ENCODE measurements at places on chromosomes 12 and 14. TPM values are rescaled to one million over a fixed set of nuclear protein-coding genes. Genes with fewer than 3 reads are reported as not detected.

CCDC60 gene
- polyA plus RNA-seq = 28.6 TPM

PLEK2 gene
- 0.59 TPM for polyA plus RNA-seq

IRF9 gene
- polyA plus RNA-seq = 35.4 TPM

MYF6 gene
- not detected for polyA plus RNA-seq

DNA sequence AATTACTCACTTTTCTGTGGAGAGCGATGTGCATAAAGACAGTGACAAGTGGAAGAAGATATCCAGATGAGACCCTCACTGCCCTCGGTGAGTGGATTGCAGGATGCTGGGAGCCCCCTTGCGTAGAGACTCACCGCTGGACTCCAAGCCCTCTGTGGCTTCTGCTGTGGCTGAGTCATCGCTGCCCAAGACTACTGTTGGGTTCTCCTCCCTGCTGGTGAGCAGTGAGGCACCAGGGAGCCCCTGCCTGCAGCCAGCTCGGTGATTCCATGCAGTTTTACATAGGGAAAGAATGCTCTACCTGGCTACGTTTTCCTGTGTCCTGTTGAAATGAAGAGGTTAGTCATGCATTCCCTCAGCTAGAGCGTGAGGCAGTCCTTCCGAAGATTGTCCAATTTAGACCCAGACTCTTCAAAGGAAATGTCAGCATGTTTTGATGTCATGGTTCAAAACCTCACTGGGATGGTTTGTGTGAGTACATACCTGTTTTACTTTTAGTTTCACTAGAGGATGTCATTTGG is 28.2 kb downstream of the TRAF3 start:
- no peak for DNase-seq

GRCh38 chr12:86727160-86727559 is 471.0 kb upstream of the MGAT4C start:
- no peak for DNase-seq

GRCh38 chr14:68369281-68370056 is 423.4 kb downstream of the ZFP36L1 start:
- DNase-seq = no peak

DNA sequence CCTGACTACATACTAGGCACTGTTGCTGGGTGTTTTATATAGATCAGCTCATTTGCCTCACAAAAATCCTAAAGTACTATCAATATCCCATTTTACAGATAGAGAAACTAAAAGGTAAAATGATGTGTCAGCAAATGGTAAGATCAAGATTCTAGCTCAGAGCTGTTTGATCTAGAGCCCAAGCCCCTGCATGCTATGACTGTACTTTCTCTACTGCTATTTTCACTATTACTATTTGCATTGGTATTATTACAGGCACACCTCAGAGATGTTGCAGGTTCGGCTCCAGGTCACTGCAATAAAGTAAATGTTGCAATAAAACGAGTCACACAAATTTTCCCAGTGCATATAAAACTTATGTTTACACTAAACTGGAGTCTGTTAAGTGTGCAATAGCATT is 10.9 kb downstream of the ISCU start:
- DNase-seq = no peak

DNA sequence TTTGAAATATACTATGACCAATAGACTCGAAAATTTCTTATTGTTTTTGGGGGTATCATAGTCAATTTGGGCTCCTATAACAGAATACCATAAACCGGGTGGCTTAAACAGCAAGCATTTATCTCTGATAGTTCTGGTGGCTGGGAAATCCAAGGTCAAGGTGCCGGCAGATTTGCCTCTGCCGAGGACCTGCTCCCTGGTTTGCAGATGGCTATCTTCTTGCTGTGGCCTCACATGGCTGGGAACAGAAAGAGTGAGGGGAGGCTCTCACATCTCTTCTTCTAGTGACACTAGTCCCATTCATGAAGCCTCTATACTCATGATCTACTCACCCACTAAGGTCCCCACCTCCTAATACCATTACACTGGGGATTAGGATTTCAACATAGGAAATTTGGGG is 70.7 kb downstream of the BORCS5 start:
- no peak for DNase-seq

DNA sequence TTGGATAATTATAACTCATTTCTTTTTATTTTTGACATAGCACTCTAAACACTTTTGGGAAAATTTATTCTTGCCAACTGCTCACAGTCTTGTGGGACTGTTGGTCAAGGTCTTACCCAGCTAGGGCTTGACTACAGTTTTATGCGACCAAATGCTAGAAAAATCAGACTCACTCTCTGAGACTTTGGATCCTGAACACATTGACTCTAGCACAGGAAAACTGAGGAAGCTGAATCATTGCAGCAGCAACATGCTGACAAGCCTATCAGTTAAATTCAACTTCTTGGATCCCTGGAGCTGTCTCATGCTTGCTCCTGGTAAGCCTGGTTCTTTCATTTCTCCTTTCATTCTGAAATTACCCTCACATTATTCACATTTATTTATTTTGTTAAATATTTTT is 120.7 kb upstream of the TMTC2 start:
- DNase-seq = no peak

DNA sequence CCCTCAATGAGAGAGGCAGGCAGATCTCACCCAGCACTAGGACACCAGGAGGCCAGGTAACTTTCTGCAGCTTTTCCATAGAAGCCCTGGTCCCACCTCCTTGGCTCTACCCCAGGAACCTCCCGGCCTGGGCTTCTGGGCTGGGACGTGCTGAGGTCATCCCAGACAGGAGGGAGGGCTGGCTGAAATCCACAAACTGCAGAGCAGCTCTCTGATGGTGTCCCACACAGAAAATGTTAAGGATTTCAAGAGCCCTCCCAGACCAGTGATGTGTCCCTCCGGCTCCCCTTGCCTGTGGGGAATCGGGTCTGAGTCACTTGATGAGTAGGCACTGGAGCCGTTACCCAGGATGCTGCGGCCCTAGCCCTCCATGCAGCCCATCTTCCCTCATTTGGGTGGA is 124.1 kb downstream of the ESRRB start:
- peak; percentile 14 for DNase-seq

GRCh38 chr12:77001276-77001675 is 64.1 kb downstream of the E2F7 start:
- no peak for DNase-seq

- no peak for DNase-seq
Observed at GRCh38 chr12:90428881-90429280, 526.1 kb downstream of the CCER1 start.

DNA sequence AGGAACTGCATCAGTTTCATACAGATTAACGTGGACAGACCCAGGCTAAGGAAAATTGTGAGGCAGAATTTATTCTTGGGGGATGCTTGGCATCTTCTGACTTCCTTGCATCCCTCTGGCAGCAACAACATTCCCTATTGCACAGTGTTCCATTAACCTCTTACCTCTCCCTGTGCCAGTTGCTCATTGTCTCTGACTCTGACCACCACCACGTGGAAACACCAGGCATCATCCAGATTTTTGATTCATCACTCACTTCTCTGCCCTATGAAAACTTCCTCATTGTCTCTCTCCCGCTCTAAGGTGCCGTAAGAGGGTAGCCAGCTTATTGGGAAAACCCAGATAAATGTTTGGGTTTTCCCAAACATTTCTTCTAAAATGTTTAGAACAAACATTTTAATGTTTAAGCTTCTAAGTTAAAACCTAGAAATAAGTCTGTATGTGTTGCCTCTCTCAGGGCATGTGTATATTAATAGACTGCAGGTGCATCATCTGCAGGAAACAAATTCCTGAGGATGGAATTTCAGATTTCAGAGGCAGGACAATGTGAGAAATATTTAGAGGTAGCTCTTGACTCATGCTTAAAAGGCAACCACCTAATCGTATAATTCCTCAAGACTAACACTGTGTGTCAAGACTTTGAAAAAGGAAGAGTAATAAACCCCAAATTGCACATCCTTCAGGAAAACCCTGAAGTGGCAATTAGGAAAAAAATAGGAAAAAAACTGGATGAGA is 64.5 kb upstream of the SLC35F4 start:
- DNase-seq = no peak

DNA sequence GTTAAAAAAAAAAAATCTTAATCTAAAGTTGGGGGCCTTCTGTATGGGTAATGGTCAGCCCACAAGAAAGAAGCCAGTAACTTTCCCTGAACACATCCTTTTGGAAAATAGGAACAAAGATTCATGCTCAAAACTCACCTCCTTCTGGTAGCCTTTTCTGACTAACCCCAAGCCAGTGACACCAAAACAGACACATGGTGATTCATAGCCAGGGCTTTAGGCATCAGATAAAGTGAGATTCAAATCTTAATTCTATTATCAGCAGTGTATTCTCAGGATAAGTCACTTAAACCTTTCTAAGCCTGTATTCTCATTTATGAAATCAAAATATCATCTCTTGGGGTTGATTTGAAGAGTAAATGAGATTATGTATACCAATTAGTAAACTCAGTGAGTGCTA is 4.9 kb downstream of the ATP5MC2 start:
- no peak for DNase-seq

Data from cardiac muscle cell (in vitro differentiated cells and primary cell).